ENCODE measurements at places on chromosomes 3 and 15. TPM values are rescaled to one million over a fixed set of nuclear protein-coding genes. Genes with fewer than 3 reads are reported as not detected.

Gene PAK6
- total RNA-seq, result 7.4 TPM

Gene SOX2
- 316 TPM for total RNA-seq

Gene MESP1
- total RNA-seq, result not detected

Gene HIGD2B
- total RNA-seq, result not detected

Gene USP50
- not detected for total RNA-seq

Gene GOLGA6L9
- total RNA-seq, result 3.9 TPM

Gene RPSA
- total RNA-seq, result 2,077 TPM

Gene KPNA1
- total RNA-seq, result 71.8 TPM

Gene TTC14
- total RNA-seq, result 30.4 TPM

Gene CEP19
- total RNA-seq, result 1.3 TPM

Gene CCR8
- 0.64 TPM for total RNA-seq

Gene ERC2
- total RNA-seq, result 15.4 TPM

Gene FGF7
- total RNA-seq, result not detected

Gene STOML1
- 2.9 TPM for total RNA-seq

Gene DENND6A
- 13.2 TPM for total RNA-seq

Gene CGNL1
- 34.6 TPM for total RNA-seq

Gene TEX55
- not detected for total RNA-seq

Gene XIRP1
- not detected for total RNA-seq

Gene DUOXA2
- total RNA-seq, result not detected

Gene SKOR1
- total RNA-seq, result 0.13 TPM

Gene AGBL1
- total RNA-seq, result not detected

Gene FOXB1
- total RNA-seq, result 3.7 TPM

Gene SEMA5B
- total RNA-seq, result 9.4 TPM

Gene DOCK3
- total RNA-seq, result 7.0 TPM

Gene SENP5
- 30.4 TPM for total RNA-seq

Gene SEMA3B
- 6.4 TPM for total RNA-seq

Gene TJP1
- total RNA-seq, result 140 TPM

Gene SCG5
- 23.9 TPM for total RNA-seq
